Forelimb muscle (tissue), 1 donor: ENCODE measurements at places on chromosomes 4 and X. TPM values are rescaled to one million over a fixed set of nuclear protein-coding genes. Genes with fewer than 3 reads are reported as not detected.
A peak's percentile ranks its signal among the peaks of the same experiment; 100 is the strongest.

Gene RPL10
- 6,186 TPM for polyA plus RNA-seq

Gene FGFR3
- 1.2 TPM for polyA plus RNA-seq

Gene XKRX
- polyA plus RNA-seq: 0.05 TPM

Gene PTTG2
- not detected for polyA plus RNA-seq

GRCh38 chr4:153622778-153623240, 61.3 kb upstream of the TLR2 start:
- DNase-seq: no peak

Gene SOX3
- 0.10 TPM for polyA plus RNA-seq

Gene SORCS2
- 8.8 TPM for polyA plus RNA-seq

- no peak for DNase-seq
Observed at GRCh38 chrX:107654872-107655761, 26.8 kb downstream of the PRPS1 start.

- DNase-seq: no peak
Observed at GRCh38 chr4:156536661-156537060, 434.9 kb downstream of the PDGFC start.

DNA sequence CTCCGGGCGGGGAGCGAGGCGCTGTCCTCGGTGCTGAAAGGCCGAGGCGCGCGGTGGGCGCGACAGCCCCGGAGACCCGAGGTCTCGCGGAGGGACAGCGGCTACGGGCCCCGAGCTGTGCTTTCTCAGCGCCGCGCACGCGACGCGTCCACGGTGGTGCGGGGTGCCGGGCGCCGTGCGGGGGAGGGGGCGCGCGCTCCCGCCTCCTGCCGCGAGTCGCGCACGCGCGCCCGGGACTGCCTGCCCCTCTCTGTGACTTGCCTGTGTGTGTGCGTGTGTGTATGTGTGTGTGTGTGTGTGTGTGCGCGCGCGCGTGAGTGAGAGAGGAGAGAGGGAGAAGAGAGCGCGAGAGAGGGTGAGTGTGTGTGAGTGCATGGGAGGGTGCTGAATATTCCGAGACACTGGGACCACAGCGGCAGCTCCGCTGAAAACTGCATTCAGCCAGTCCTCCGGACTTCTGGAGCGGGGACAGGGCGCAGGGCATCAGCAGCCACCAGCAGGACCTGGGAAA, at the start of gene GRIA2:
Gene GRIA2 (plus strand): TSS at position 358 of the 511 bp plus-strand sequence. CDS start 315 bp downstream, outside the sequence.
- peak; percentile 39 for DNase-seq

DNA sequence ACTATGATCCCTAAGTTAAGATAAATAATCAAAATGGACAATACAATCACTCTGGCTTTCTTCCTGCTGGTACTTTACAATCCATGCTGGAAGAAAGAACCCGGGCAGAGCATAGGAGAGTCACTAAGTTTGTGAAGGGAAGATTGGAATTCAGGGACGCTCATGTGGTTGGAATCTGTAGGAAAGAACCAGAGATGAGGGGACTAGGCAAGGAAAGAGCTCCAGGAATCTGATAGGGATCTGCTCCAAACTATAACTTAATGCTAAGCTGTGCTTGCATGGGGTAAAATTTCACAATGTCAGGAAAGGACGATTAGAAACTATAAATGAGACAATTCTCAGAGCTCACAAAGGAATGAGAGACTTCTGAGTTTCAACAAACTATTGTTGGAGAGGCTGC, 167.5 kb downstream of the ADGRA3 start:
- DNase-seq: no peak

- no peak for DNase-seq
Observed at GRCh38 chrX:127124871-127125270, 305.3 kb downstream of the PRR32 start.

- DNase-seq: no peak
Observed at GRCh38 chrX:132900633-132901293, 57.7 kb downstream of the HS6ST2 start.

Gene DCX
- 12.0 TPM for polyA plus RNA-seq

DNA sequence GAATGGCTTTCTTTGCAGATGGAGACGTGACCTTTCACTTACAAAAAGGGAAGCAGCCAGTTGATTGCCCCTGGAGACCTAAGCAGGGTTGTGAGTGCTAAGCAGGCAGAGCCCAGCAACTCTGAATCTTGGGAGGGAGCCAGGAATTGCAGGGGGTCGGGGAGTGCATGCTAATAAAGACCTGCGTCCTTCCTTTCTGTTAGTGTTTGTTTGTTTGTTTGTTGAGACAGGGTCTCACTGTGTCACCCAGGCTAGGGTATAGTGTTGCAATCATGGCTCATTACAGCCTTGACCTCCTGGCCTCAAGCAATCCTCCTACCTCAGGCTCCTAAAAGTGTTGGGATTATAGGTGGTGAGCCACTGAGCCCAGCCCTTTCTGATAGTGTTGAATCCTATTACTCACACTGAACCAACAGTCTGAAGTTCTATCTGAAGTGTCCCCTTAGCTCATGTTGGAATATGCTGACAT, 137.4 kb downstream of the CEP135 start:
- no peak for DNase-seq

DNA sequence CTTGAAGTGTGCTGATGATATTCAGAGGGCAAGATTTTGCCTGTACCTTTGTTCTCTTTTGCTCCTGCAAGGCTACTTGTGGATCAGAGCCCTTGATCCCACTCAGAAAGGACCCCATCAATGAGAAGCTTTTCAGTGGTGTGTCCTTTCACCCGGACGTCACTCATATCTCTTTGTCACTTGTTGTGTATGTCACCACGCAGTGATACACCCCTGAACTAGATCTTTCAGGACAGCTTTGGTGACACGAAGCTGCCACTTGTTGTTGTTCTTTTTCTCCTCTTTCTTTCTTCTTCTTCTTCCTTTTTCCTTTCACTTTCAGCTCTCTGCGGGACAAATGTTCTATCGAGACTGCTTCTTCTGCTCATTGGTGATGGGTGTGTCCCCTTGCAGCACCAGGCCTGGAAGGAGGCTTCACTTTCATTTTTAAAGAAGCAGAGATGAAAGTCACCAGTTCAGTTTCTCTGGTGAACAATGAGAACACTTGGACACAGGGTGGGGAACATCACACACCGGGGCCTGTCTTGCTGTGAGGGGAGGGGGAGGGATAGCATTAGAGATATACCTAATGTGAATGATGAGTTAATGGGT, 83.6 kb downstream of the NBDY start:
- no peak for DNase-seq

- DNase-seq: no peak
Observed at GRCh38 chrX:13938829-13939530, 90.7 kb downstream of the GEMIN8 start.

Gene TRMT10A
- polyA plus RNA-seq: 10.0 TPM

Gene ELF2
- 45.7 TPM for polyA plus RNA-seq

GRCh38 chrX:38882894-38883626, 81.8 kb downstream of the MID1IP1 start:
- DNase-seq: no peak

DNA sequence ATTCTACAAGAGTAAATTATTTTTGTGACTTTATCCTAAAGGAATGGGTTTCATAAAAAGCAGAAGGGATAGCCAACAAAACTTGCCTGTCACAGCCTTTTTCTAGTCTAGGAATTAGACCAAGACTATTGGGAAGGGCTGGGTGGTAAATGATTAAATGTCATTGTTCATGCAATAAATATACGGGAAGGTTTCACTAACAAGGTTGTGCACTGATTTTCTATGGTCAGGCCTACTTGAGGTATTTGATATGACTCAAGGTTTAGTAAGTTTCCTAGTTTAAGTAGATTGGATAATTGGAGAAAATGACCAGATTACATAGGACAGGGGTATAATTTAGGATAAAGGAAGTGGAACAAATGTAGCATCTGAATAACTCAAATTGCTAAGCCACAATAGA, 249.1 kb upstream of the BMP3 start:
- DNase-seq: no peak

DNA sequence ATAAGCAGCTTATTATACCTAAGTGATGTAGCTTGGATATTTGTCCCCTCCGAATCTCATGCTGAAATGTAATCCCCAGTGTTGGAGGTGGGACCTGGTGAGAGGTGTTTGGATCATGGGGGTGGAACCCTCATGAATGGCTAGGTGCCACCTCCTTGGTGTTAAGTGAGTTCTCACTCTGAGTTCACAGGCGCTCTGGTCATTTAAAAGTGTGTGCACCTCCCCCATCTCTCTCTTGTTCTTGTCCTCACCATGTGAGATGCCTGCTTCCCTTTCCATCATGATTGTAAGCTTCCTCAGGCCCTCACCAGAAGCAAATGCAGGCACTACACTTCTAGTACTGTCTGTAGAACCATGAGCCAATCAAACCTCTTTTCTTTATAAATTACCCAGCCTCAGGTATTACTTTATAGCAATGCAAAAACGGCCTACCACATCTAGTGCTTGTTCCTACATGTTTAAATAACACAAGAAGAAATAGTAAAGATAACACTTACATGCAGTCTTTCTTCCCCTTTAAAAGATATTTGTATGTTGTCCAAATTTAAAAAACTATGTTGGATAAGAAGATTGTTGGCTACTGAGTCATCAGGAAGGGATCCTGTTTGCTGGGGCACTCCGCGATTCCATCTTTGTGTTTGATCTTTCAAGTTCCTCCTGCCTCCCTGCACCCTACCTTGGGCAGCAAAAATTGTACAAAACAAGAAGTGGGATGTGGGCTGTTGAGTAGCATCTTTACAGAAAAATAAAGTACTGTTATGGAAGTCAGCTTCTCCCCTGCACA, 29.7 kb downstream of the PPP1R2C start:
- DNase-seq: no peak

- DNase-seq: no peak
Observed at GRCh38 chr4:111512081-111512783, 633.0 kb upstream of the FAM241A start.

Gene C4orf33
- 7.1 TPM for polyA plus RNA-seq

DNA sequence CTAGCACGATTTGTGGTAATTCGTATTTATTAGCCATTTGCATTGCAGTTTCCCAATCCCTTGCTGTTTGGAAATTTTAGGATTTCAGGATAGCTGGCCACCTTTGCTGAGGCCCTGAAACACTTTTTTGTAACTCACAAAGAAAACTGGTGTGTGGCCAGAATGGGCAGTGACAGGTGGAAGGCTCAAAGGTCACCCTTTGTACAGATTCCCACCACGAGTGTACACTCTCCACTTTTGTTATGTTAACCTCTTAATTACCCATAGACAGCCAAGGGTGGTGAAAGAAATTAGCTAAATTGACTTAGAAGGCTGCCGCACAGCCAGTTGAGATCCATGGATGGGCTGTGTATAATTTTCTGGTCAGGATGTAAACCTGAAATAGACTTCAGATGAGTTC, 109.7 kb upstream of the ARX start:
- no peak for DNase-seq

Gene PNCK
- polyA plus RNA-seq: 6.2 TPM

Gene NPNT
- polyA plus RNA-seq: 151 TPM

DNA sequence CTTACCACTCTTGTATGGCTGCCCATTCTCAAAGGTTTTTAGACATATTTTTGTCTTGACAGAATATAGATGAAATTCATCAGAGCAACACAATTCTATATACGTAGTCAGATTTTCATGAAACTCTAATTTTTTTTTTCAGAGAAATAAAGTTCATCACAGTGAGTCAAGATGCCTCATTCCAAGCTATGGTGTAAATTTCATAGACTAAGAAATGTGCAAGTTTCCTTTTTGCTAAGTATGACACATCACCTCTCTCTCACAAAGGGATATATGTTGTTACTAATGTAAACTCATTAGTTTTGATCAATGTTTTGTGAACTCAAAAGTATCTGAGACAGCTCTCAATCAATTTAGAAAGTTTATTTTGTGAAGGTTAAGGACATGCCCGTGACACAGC, 60.4 kb upstream of the ATXN3L start:
- no peak for DNase-seq

DNA sequence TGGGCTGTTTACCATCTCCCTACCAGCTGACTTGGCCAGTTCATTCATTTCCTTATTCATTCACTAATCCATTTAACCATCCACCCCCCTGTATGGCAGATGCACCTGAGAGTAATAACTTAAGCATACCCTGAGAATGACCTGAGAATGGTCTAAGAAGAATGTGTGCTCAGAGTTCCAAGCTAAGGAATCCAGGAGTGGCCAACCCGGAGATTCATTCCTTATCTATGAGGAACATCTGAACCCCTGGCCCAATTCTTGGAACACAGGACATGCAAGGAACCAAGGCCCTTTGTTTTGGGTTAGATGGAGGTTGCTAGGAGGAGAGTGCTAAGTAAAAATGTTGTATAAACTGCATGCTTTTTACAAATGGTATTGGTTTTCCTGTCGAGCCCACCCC, 13.5 kb upstream of the STARD8 start:
- no peak for DNase-seq

DNA sequence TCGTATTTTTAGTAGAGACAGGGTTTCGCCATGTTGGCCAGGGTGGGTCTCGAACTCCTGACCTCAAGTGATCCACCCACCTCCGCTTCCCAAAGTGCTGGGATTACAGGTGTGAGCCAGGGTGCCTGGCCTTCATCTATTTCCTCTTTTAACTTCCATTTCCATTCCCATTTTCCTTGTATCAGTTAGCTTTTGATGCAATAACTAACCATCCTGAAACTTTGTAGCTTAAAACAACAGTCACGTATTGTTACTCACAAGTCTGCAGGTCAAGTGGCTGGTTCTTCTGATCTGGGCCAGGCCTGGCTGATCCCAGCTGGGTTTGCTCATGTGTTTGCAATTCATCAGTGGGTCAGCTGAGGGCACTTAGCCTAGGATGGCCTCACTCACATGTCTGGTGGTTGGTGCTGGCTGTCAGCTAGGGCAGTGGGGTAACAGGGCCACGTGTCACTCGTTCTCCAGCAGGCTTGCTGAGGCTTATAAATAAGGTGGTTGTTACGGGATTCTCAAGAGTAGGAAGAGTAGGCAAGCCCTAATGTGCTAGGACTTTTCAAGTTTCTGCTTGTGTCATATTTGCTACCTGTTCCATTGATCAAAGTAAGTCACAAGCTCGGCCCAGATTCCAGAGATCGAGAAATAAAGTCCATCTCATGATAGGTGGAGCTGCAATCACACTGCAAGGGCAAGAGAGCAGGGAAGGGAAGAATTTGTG, 88.2 kb downstream of the SOWAHB start:
- no peak for DNase-seq

Gene USP17L22
- not detected for polyA plus RNA-seq

Gene COL4A6
- polyA plus RNA-seq: 1.7 TPM

DNA sequence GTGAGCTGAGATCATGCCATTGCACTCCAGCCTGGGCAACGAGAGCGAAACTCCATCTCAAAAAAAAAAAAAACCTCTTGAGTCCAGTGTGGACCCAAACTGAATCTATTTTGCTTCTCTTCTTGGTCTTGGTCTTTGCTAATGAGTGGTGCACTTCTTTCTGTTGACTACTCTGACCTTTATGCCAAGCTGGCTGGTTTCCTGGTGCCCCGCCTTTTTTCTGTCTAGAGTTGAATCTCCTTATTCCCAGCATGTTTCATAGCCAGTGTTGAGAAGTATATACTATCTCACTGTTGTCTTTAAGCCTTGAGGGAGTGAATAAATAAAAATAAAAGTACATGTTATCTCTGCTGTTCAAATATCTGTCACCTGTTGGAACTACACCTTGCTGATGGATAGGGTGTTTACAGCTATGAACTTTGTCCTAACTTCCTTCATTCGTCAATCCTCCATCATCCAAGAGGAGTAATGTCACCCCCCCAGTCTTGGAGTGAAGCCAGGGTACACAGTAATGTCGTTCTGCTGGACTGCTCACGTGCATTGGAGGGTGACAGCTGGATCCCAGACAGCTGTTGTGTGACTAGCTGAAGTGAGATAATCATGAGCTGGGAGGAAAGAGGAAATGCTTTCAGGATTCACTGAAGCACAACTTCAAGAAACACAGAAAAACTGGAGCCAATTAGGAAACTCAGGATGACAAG, 99.3 kb upstream of the PRKG2 start:
- DNase-seq: no peak

Gene HHIP
- 3.9 TPM for polyA plus RNA-seq

Gene MFAP3L
- polyA plus RNA-seq: 1.4 TPM

Gene RPA4
- 0.09 TPM for polyA plus RNA-seq
